Activated CD4-positive, alpha-beta memory T cell treated with anti-CD3 and anti-CD28 coated beads for 36 hours (primary cell): ENCODE measurements at places on chromosomes 11 and 22.

DNA sequence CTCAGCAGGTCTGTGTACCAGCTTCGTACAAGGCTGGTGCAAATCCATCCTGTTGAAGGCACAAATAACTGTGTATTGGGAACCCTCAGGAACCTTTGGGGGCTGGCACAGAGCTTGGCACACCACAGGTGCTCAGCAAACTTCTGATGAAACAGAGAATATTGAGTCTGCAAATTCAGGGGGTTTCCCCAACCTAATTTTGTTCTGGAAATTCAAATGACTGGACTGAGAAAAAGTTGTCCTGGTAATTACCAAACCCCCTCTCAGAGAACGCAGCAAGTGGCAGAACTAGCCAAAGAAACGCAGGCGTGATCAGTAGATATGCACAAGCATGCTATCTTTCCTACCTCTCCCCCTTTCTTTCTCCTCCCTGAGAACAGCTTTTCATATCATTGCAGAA lies 47.6 kb downstream of the LIF start:
- DNase-seq = peak; percentile 35

GRCh38 chr11:123344790-123345357 lies 85.2 kb upstream of the GRAMD1B start:
- no peak for DNase-seq

DNA sequence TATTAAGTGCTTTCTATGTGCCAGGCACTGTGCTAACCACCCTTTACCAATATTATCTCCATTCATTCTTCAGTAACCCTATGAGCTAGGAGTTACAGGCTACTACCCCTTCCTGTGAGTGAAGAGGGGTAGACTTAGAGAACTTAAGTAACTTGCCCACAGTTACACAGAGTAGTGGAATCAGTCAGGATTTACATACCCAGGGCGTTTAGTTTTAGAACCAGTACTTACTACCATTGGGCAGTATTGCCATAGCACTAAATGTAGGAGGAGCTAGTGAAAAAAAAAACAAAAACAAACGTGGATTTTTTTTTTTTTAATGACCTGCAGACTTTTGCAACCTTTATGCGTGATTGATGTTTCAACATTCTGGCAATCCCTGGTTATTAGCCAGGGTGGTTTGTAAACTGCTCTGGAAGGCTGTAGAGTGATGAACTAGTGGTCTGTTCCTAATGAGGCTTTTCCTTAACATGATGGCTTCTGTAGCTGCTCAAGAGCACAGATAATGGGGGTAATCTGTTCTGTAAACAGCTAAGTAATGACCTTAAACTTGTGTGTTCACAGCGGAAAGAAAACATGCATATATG lies 11.4 kb downstream of the TBCEL start:
- no peak for DNase-seq

DNA sequence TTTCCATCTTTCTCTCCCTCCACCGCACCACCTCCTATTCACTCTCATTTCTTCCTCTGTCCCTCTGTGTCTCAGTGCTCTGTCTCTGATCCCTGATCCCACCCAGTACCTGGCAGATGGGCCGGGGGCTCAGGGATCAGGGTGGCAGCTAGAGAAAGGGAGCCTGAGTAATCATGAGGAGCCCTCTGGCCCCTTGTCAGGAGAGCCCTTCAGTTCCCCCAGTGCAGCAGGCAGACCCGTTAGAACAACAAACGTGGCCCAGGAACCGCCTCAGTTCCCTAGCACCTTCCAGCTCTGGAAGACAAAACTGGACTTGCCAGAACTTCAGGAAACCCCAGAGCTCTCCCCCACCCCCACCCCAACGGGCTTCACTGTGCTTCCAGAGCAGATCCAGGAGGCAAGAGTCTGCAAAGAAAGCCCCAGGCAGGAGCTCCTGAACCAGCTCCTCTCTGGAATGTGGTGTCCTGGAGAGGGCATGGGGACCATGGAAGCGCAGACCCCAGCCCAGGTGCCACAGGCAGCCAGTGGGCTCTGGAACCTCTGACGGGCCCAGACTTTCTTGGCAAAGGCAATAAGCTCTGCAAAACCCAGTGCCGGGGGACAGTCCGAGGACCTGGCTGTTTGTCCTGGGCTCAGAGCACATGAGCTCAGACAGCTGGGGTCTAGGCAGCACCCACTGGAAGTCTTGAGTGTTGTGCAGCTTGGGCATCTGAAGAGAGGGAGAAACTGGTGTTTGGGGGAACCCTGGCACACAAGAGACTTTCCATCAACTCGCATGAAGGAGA lies 43.2 kb downstream of the LMO1 start:
- no peak for DNase-seq

DNA sequence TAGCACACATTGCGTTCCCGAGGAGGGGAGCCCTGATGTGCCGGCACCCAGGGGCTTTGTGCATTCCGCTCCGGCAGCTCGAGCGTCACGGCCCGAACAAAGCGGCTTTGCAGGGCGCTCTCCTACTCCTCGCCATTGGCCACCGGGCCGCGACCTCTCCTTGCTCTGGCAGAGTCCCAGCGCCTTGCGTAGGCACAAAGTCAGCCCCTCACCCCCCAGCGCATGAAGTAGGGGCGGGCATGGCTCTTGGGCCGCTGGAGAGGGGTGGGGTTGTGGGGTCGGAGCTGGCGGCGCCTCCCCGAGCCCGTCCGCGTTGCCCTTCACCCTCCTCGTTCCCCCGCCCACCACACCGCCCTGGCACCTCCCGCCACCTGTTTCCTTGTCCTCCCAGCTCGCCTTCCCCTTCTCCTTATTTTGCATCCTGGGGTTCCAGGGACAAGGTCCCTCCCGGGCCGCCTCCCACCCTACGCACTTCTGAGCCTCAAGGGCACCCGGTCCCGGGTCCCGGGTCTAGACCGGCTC lies 753 bp upstream of the PPARA start:
- DNase-seq = peak; percentile 48

- peak; percentile 80 for DNase-seq
Measured at GRCh38 chr22:19941365-19942082, at the start of the genes COMT and TXNRD2. Gene COMT (plus strand): TSS chr22:19941772. CDS start chr22:19962527, 20,755 bp downstream. Gene TXNRD2 (minus strand): TSS chr22:19941818. CDS start chr22:19941803, 15 bp downstream.

GRCh38 chr22:39349967-39350726 lies at the start of gene SYNGR1:
Gene SYNGR1 (plus strand): TSS chr22:39349991. CDS start chr22:39350011, 20 bp downstream.
- no peak for DNase-seq

DNA sequence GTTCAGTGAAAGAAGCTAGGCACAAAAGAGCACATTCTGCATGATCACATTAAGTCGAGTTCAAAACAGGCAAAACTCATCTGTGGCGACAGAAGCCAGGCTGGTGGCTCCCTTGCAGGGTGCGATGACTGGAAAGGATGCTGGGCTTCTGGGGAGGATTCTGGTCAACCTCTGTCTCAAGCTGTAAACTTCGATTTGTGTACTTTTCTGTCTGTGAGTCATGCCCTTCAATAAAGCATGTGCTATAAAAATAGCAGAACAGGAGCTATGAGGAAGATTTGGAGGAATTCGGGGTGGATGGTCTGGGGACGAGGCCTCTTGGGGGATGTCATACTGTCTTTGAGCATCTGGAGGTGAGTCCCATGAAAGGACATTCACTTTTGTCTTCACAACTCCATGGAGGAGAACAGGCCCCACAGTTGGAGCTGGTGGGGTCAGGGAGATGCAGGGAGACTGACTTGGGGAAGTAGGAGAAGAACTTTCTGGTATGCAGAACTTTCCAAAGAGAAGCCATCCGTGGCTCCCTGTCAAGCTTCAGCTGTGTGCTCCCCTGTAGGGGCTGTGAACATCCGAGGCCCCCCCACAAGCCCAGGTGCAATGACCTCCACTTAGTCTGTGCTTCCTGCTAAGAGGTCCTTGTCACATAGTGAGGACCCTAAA lies 77.8 kb upstream of the LINC01488 start:
- no peak for DNase-seq

DNA sequence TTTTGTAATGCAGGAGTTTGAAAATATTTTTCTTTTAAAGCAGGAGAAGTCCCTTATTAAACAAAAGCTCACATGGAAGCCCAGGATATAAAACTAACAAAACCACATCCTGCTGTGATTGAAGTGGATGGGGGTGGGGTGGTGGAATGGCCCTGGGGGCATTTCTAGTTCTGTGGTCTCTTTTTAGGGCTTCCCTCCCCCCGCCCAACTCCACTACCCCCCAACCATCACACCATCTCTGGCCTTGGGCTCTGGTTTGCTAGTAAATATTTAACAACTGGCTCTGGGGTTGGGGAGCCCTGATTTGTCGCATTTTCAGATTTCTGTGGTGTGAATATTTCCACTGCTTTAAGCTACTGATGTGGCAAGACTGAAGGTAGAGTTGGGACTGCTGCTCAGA lies 279.6 kb upstream of the PLET1 start:
- DNase-seq = no peak

DNA sequence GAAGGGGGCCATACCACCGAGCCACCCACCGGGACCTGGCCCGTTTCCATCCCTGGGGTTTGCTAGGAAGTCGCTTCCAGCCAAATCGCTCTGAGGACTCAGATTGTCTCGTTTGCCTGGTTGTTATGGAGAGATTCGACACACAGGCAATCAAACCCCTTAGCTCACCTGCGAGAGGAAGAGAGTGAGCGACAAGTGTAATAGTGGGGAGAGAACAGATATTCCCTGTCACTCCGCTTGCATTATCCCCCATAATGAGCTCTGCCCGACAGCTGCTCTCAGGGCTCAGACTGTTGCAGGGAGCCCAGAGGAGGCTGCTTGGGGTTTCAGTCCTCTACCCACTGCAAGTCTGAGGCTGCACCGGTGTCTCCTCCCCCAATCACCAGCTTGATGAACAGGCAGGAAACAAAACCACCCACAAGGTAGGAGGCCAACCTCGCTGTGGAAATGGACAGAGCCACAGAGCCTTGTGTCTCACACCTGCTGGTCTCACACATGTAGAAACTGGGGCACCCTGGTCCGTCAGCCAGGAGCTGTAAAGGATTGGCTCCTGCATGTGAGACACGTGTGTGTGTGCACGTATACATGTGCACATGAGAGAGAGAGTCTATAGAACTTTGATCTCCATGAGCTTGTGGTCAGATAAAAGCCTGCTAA lies 351.1 kb downstream of the BUD13 start:
- no peak for DNase-seq

DNA sequence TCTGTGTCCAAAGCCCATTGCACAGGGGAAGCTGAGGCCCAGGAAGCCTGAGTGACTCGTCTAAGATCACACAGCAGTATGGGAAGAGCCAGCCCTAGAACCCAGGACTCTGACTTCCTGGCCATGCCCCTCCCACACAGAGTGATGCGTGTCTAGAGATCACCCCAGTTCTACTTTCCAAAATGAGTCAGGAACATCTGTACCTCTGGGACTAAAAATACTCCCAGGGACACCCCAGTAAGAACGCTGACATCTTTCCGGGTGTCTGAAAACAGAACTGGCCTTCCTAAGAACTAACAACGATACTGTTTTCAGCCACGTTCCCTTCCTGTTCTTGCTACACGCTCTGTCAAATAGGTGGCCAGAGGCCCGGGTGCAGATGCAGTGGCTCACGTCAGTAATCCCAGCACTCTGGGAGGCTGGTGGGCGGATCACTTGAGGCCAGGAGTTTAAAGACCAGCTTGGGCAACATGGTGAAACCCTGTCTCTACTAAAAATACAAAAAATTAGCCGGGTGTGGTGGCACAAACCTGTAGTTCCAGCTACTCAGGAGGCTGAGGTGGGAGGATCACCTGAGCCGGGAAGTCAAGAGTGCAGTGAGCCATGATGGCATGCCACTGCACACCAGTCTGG lies 21.7 kb upstream of the PDGFB start:
- peak; percentile 86 for DNase-seq

DNA sequence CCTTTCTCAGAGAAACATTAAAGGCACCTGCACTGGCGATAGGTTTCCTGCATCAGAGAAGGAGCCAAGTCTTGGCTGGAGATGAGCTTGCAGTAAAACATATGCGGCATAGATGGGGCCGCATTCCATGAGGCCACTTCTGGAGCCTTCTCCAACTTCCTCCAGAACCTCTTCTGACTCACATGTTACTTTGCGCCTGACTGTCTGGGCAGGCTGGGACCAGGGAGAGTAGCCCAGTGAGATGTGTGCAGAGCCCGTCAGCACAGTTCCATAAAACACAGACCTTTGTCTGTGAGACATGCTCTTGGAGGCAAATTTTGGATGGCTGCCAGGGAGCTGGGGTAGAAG lies 55.4 kb upstream of the BID start:
- DNase-seq = no peak

DNA sequence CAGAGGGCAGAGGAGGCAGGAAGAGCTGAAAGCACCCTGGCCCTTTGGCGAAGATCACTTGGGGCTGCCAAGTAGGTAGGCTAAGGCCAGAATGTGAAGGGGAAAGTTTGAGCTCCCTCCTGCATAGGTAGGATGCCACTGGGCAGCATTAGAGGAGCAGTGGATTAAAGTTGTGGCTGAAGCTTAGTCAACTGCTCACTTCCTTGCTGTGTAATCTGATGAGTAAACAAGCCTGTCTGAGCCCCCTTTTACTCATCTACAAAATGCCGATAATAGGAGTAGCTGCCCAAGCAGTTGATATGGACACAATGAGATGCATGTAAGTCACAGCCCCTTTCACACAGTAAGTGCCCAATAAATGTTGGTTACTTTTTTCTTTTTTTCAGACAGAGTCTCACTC lies 216.4 kb downstream of the MN1 start:
- DNase-seq = no peak

GRCh38 chr11:3153291-3153861 lies 11.7 kb downstream of the OSBPL5 start:
- DNase-seq = no peak

GRCh38 chr11:115579181-115579825 lies 75.1 kb upstream of the CADM1 start:
- no peak for DNase-seq

- DNase-seq = no peak
Measured at GRCh38 chr11:33847251-33847650, 44.6 kb downstream of the LMO2 start.

GRCh38 chr11:119347242-119347641 lies 737 bp upstream of the MFRP start:
- DNase-seq = no peak

DNA sequence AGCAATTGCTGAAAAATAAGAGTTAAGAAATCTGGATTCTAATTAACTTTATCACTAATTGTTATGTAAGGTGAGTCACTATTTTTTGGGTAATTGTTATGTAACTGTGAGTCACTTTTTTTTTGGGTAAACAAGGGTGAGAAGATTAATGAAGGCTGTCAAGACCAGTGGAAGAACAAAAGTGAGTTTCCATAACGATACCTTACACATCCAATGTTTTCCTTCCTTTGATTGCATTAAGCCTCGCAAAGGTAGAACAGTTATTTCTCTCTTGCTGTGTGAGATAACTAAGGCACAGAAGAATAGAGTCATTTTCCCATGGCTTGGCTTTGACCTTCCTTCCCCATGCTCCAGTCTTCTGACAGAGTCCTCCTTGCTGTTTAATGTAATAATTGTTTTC lies 374.7 kb downstream of the DDX10 start:
- no peak for DNase-seq

DNA sequence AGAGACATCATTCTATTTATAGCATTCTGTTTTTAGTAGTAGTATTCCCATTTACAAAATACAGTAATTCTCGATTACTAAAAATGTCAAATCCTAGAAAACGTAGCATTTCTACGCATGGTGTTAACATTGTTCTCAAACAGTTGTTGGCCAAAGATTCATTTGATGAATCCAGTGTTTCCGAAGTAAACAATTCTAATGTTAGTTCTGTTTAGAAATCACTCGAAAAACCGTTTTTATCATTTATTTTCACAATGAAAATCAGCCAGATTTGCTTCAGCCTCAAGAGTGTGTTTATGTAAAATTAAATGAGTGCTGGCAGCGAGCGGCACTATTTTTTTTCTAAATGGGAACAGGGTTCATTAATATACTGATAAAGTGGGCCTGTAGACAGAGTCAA lies 7.1 kb downstream of the MS4A18 start:
- no peak for DNase-seq
